ENCODE measurements at places on chromosomes 2 and 18. TPM values are rescaled to one million over a fixed set of nuclear protein-coding genes. Genes with fewer than 3 reads are reported as not detected.

SLC23A3 gene
- polyA plus RNA-seq = 14.8 TPM

DPP4 gene
- 151 TPM for polyA plus RNA-seq

ZNF892 gene
- 4.9 TPM for polyA plus RNA-seq

RIOK3 gene
- 83.7 TPM for polyA plus RNA-seq

ZNF516 gene
- 43.0 TPM for polyA plus RNA-seq

NTSR2 gene
- polyA plus RNA-seq = not detected

PLB1 gene
- 1.1 TPM for polyA plus RNA-seq

POLE4 gene
- 50.5 TPM for polyA plus RNA-seq

CABLES1 gene
- 27.9 TPM for polyA plus RNA-seq

GRHL1 gene
- polyA plus RNA-seq = 5.7 TPM

TMEM37 gene
- polyA plus RNA-seq = 67.0 TPM

CAD gene
- 45.3 TPM for polyA plus RNA-seq

INHBB gene
- polyA plus RNA-seq = 0.06 TPM

CHMP1B gene
- 54.5 TPM for polyA plus RNA-seq

DNER gene
- 72.1 TPM for polyA plus RNA-seq
